Cortex of kidney (tissue), 1 donor: ENCODE measurements at places on chromosomes 4 and X.

DNA sequence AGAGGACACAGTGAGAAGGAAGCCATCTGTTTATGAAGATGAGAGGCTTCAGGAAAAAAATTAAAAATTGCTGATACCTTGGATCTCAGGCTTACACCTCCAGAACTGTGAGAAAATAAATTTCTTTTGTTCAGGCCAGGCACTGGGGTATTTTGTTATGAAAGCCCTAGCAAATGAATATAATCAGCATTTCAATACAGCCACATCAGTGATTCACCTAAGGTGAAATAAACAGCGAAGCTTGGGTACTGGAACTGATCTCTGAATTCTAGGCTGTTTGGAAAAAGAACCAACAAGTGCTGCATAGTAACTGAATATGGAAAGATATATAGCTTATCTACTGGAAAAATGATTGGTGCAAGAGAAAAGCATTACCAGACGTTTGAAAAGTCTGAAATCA lies 88.5 kb downstream of the PDS5A start:
- no peak for DNase-seq

DNA sequence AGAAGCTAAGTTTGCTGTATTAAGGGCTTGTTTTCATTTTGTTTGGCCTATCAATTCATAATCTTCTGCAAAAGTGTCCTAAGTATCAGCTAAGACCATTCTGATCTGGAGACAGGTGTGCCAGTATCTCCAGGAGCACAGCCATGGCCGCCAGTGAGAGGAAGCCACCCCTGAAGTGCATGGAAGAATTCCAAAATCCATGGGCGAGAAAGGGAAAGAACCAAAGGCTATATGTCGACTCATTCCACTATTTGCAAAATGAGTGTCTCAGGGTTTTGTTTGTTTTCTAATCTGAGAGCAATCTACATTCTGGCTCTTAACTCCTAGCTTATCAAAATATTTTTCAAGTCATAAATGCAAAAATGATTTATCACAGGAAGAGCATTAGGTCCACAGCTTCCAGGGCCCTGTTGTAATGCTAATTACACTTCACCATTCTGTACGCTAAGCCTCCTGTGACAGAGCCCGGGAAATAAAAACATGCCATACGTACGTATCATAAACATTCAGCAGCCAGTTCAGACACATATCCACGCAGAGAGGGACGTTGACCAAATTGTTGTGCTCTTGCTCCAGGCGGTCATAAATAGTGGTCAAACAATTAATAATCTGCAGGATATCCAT lies 137.3 kb upstream of the FTHL17 start:
- DNase-seq: no peak

DNA sequence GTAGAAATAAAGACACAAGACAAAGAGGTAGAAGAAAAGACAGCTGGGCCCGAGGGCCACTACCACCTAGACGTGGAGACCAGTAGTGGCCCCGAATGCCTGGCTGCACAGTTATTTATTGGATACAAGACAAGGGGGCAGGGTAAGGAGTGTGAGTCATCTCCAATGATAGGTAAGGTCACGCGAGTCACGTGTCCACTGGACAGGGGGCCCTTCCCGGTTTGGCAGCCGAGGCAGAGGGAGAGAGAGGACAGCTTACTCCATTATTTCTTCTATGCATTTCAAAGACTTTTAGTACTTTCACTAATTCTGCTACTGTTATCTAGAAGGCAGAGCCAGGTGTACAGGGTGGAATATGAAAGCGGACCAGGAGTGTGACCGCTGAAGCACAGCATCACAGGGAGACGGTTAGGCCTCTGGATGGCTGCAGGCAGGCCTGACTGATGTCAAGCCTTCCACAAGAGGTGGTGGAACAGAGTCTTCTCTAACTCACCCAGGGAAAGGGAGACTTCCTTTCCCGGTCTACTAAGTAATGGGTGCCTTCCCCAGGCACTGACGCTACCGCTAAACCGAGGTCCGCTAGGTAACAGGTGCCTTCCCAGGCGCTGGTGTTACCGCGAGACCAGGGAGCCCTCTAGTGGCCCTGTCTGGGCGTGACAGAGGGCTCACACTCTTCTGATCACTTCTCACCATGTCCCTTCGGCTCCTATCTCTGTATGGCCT lies 44.9 kb downstream of the ZBTB49 start:
- DNase-seq: no peak

DNA sequence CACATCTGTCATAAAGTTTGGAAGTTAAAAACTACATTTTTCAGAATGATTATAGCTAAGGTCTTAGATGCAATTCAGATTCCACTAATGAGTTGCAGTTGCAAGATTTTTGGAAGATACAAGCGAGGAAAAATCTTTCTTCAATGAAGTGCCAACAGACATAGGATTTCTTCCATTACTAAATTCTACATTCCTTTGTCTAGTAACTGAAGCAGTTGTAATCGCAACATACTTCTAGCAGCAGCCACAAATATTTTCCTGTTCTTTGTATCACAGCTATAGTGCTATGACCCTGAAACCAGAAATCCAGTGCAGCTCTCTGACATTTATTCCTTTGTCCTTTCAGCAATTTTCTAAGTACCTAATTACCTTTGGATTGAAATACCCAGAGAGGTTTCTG lies 225.2 kb upstream of the SLIT2 start:
- no peak for DNase-seq

- no peak for DNase-seq
Observed at GRCh38 chr4:5843573-5844530, 49.0 kb downstream of the CRMP1 start.

DNA sequence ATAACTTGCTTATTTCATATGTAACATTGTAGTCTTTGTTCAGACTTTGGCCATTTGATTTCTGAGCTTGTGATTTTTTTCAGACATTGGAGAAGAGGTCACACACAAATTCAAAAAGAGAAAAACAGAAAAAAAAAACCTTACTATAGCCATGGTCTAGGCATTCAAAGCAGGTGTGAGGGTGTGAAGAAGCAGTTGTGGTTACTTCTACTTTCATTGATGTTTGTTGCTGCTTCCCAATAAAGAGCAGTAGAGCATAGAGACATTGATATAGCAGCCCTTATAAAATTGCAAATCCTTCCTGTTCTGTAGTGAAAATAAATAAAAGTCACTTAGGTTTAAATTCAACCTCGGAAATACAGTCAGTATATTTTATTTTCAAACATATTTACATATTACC lies 671.6 kb downstream of the GRXCR1 start:
- DNase-seq: no peak

DNA sequence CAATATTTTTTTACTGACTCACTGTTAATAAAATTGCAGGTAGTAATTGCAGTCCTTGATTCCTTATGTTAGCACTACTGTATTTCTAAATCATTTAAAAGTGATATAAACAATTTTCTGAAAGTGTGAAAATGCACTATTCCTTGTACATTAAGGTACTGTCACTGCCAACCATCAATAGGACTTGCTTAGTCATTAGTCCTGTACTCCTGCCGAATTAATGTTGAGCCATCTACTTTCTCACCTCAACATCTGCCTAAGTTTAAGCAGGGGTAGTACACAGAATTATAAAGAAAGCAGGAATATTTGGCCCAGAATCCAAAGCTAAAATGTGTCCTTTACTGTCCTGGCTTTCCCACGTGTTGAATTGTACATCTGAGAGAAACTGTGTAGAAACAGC lies 87.0 kb upstream of the TRPC3 start:
- DNase-seq: no peak

GRCh38 chrX:119692191-119693039 lies 553 bp downstream of the SEPTIN6 start:
- no peak for DNase-seq

- DNase-seq: no peak
Observed at GRCh38 chrX:5236096-5236495, 992.6 kb downstream of the NLGN4X start.

GRCh38 chr4:5260121-5260520 lies 208.8 kb downstream of the STK32B start:
- no peak for DNase-seq

DNA sequence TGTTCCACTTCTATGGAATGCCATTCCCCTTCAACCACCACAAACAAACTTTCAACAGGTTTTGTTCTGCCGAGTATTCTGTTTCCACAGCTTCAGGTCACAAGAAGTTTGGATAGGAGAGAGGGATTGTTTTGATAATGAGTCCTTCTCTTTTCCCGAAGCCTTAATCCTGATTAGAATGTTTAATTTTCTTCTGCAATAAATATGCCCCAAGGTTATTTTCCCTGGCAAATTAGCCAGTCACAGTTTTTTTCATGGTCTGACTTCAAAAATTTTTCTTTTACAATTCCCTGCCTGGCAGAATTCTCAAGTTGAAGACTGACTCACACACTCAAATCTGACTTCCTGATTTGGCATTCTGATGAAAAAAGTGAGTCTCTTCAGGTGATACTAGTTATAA lies 33.1 kb upstream of the EDNRA start:
- no peak for DNase-seq

GRCh38 chr4:2849267-2850152 lies 5.9 kb downstream of the ADD1 start:
- no peak for DNase-seq

DNA sequence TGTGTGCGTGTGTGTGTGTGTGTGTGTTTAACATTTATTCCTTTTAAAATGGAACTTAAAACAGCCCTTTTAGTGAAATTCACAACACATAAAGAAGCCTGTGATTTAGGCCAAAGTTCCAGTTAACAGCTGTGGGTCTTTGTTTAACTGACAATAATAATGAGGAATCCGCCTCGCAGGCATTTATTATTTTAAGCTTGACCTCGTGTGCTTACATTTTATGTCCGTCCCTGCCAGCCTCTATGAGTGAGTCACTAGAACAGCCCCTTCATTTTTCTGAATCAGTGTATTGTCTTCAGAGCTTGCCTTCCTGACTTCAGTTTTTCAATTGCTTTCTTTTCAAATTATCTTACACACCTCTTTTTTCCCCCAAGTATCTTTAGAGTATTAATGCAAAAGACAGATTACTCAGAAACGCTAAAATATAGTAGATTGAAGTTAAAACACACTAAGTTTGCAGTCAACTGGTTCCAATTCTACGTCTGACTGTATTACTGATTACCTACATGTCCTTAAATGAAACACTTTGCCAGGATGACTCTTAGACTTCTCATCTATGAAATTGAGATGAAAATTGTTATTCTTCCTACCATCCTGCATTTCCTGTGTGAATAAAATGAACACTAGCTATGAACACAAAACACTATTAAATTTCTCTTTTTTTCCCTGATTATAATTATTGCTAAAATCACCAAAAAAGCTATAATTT lies 319.6 kb upstream of the HS3ST1 start:
- DNase-seq: no peak

GRCh38 chr4:57710053-57710452 lies 599.9 kb upstream of the IGFBP7 start:
- DNase-seq: no peak

DNA sequence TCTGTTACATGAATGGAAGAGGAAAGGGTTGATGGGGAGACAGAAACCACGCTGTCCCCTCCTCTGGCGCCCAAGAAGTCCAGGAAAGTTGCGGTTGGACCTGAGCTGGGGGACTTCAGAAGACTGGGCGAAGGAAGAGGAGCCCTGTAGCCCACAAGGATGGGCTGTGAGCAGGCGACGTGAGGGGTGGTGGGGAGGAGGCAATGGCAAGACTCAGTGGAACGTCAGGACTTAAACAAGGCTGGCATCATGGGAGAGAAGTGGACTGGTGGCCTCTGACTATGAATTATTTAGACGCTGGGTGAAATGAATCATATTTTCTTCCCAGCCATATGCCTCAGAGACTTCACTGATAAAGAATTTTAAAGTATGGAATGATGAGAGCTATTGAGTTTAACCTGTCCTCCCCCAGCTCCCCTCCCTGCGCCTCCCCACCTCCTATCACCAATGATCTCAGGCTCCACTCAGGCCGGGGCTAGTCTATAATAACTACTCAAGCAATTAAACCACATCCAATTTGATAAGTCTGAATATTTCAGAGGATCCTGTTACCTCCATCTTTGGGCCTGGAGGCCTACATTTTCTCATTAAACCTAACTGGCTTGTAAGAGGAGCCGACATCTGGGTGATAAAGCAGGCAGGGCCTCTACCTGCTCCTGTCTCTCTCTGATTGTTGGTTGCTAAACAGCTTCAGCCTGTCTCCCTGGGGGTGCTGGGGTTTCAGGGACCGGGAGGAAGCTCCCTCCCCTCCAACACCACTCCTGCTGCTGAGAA lies 63.6 kb downstream of the SMIM20 start:
- DNase-seq: no peak

DNA sequence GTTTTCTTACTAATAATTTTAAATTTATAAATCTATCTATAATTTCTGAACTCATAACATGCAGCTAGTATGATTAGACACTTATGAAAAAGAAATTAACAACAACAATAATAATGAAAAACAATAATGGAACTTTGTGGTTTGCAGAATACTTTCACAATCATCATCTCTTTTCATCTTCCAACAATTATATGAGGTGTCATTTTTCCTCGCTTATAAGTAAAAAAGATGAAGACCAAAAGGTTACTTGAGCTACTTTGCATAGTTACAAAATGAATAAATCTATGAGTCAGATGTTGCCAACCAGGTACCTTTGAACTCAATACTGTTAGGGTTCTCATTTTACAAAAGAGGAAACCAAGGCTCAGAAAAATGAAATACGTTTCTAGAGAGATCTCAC lies 98.5 kb upstream of the ELOVL6 start:
- DNase-seq: no peak

- DNase-seq: no peak
Observed at GRCh38 chrX:44459501-44459900, 83.2 kb downstream of the FUNDC1 start.

DNA sequence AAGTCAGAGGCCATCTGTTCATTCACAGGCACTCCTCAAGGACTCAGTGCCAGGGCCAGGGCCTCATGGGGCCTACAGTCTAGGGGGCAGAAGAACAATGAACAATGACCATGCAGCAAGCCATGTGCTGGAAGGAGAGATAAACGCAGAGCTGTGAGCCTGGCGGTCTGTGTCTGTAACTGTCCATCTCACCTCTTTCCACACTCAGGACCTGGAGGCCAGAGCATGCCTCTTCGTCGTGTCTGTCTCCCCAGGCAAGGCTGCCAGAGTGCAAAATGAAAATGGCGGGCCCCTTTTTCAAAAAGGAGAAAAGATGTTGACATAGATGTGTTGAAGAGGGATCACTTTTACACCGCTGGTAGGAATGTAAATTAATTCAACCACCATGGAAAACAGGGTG lies 78.5 kb downstream of the MSX1 start:
- DNase-seq: no peak

DNA sequence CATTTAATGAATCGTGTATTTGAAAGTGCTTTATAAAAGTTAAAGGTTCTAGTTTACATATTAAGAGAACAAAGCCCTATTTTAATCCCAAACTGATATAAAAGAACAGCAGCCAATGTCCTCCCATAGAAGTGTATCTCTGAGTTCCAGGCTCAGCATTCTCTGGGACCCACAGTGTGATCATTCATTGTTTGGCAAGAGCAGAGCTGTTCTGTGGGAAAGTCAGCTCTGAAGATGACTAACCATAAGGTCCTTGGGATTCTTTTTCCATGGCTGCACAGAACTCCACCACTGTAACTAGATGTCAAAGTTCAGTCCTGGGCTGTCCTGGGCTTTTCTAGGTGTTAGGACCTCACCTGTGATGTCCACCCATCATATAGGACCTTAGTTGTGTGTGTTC lies 157.0 kb upstream of the TLL1 start:
- DNase-seq: no peak

- DNase-seq: no peak
Observed at GRCh38 chrX:49043987-49044281, 777 bp upstream of the TFE3 start.

- DNase-seq: no peak
Observed at GRCh38 chr4:26826721-26827120, 33.9 kb upstream of the STIM2 start.
